ENCODE measurements at places on chromosomes 2 and 18. TPM values are rescaled to one million over a fixed set of nuclear protein-coding genes. Genes with fewer than 3 reads are reported as not detected.

The GRHL1 gene
- 11.7 TPM for total RNA-seq

The PIGN gene
- total RNA-seq: 52.5 TPM

The CRACDL gene
- 24.3 TPM for total RNA-seq

The EPHA4 gene
- 2.8 TPM for total RNA-seq

The BMPR2 gene
- total RNA-seq: 50.1 TPM

The DSC2 gene
- 42.4 TPM for total RNA-seq

The SCG2 gene
- total RNA-seq: 0.56 TPM

The IL1R2 gene
- 0.34 TPM for total RNA-seq

The PROM2 gene
- 24.7 TPM for total RNA-seq

The LANCL1 gene
- total RNA-seq: 36.3 TPM

The LAMA1 gene
- total RNA-seq: not detected

The CDH2 gene
- 1.5 TPM for total RNA-seq

The GKN1 gene
- not detected for total RNA-seq

The CRYBA2 gene
- not detected for total RNA-seq

The IL37 gene
- 2.0 TPM for total RNA-seq

The HOXD9 gene
- not detected for total RNA-seq

The TRIM43 gene
- total RNA-seq: not detected

The NXPH2 gene
- total RNA-seq: 1.3 TPM

The FLACC1 gene
- total RNA-seq: 1.4 TPM

The CHRND gene
- not detected for total RNA-seq

The ARHGAP28 gene
- total RNA-seq: not detected

The ABCG5 gene
- total RNA-seq: 0.66 TPM

Measured in Calu3 (cell line).